SHP77 treated with DMSO at 0.1 percent for 48 hours (cell line): ENCODE measurements at places on chromosomes 1 and 21.

- no peak for DNase-seq
Measured at GRCh38 chr1:58392083-58392482, 154.4 kb downstream of the OMA1 start.

- no peak for DNase-seq
Measured at GRCh38 chr1:55703726-55704363, 488.7 kb upstream of the USP24 start.

- DNase-seq = peak; percentile 24
Measured at GRCh38 chr1:218521414-218522169, 176.5 kb downstream of the TGFB2 start.

- DNase-seq = no peak
Measured at GRCh38 chr21:38388647-38389353, 109.5 kb downstream of the ERG start.

- peak; percentile 89 for DNase-seq
Measured at GRCh38 chr1:25569597-25570396, 26.4 kb downstream of the LDLRAP1 start.

- DNase-seq = no peak
Measured at GRCh38 chr1:203704120-203704519, 60.9 kb upstream of the LAX1 start.

DNA sequence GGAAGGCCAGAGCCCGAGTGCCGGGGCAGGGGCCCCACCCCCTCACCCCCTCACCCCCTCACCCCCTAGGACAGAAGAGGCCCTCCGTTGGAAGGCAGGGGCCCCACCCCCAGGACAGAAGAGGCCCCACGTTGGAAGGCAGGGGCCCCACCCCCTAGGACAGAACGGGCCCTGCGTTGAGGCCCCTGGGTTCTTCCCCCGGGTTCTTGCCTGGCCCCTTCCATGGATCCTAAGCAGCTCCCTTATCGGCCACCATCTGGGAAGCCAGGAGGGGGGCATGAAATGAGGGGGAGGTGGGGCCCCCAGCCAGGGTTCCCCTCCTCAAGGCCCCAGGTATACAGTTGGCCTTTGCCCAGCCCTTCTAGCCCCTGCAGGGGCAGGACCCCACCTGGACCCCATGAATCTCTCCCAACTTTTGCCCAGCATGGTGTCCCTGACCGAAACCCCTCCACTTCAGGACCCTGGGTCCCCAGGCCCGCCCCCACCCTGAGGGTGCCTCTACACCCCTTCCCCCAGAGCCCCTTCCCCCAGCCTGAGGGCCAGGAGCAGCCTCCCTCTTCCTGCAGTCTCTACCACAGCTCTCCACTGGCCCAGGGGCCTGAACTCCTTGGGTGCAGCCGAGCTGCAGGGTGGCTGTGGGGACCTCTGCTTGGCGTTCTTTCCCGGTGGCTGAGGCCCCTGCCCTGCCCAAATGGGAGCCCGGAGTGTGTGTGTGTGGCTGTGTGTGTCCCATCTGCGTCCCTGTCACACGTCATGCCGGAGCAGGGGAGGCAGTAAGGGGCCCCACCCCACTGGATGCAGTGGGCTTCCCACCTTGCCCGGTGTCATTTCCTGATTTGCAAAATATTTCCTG lies 4.3 kb upstream of the VWA1 start:
- DNase-seq = no peak

GRCh38 chr1:211628417-211628816 lies 47.0 kb downstream of the NEK2 start:
- DNase-seq = no peak

GRCh38 chr1:918843-919242 lies 4.9 kb upstream of the SAMD11 start:
- no peak for DNase-seq

- DNase-seq = no peak
Measured at GRCh38 chr1:160024195-160024905, 7.4 kb downstream of the PIGM start.

GRCh38 chr1:59730302-59730701 lies 84.4 kb upstream of the HOOK1 start:
- DNase-seq = no peak

DNA sequence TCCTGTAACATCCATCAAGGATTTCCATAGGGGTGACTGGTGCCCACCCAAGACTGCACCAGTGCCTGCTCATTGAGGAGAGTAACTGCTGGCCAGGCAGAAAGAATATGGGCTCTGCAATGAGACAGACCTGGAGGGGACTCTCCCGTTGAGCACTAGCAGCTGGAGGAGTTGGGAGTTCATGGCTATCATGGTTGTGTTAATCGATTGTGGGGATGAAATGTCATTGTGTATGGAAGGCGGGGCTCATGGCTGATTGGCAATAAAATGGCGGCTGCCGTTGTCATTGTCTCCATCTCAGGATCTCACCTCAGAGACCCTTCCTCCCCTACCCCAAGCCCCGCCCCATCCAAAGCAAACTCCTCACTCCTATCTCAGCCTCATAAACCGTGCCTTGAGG lies 3.9 kb downstream of the TMEM125 start:
- no peak for DNase-seq

DNA sequence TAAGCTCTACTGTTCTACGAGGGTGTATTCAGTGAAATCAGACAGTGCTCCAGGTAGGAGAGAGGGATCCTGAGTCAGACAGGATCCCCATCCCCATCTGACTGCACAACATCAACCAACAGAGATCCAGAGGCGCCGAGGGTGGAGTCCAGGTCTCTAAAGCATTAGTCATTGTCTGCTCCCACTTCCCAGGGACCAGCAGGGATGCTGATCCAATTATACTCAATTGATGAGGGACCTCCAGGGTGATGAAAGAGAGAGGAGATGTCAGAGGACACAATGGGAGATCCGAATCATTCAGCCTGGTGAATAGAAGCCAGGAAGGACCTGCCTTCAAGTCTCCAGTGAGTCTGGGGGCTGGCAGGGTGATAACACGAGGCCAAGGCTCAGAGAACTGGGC lies 39.5 kb upstream of the STMN1 start:
- DNase-seq = no peak

- no peak for DNase-seq
Measured at GRCh38 chr1:185287451-185287850, 29.6 kb downstream of the IVNS1ABP start.

DNA sequence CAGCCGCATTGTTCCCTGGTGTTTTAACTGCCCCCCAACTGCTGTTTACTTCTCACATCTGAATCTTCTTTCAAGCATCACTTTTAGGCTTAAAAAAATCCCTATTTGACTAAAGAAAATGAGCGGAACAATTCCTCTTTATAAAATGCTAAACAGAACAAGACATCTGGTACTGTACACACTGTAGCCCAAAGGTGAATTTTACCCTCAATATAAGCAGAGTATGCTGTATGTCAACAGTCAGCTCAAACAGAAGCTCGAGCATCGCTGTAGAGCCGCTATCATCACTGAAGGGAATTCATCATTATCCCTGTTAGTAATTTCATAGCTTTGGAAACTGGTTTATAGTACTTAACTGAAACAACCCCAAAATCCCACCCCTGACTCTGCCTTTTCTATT lies 85.3 kb downstream of the LRRC8D start:
- DNase-seq = peak; percentile 44

GRCh38 chr1:37666241-37666867 lies 26.0 kb upstream of the CDCA8 start:
- no peak for DNase-seq

GRCh38 chr1:167756730-167757405 lies 35.1 kb downstream of the MPZL1 start:
- no peak for DNase-seq
